ENCODE measurements at places on chromosomes 5 and 9.

- no peak for DNase-seq
Observed at GRCh38 chr9:29150606-29151005, 1577.3 kb upstream of the C9orf72 start.

- no peak for DNase-seq
Observed at GRCh38 chr9:100134731-100135130, 35.7 kb downstream of the INVS start.

DNA sequence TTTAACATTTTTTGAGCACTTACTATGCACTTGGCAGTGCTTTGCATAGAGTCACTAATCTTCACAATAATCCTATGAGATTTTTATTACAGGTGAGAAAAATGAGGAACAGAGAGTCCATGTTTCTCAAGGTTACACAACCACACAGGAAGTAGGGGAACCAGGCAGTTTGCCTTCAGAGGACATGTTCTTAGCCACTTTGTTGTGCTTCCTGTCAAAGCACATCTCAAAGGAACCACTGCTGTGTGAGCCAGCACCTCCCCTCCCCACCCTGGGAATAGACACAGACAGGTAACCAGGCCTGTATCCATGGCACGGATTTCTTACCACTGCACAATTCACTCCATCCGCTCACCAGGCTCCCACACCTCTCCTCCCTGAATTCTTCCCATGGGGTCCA is 6.3 kb upstream of the DNAJB5 start:
- DNase-seq = no peak

GRCh38 chr9:126565336-126566128 is 48.2 kb upstream of the LMX1B start:
- DNase-seq = no peak

GRCh38 chr9:134643222-134643671 is 1.6 kb downstream of the COL5A1 start:
- DNase-seq = no peak

DNA sequence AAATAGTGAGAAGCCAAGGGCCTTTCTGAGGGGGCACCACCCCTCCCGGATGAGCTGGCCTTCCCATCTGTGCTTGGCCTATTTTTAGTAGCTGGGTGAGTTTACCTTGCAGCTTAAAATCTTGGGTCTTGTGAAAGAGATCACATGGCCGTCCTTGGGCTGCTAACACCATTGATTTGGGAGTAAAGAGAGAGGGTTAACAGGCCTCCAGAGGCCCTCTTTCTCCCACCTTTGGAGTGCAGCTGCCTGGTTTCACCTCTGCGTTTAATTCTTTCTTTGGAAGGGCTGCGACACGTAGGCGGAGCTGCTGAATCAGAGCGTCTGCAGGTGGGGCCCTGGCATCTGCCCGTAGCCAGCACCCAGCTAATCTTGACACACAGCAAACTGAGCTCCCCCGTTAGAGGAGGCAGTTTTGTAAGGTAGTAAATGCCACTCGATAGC is 12.8 kb downstream of the OLFM1 start:
- DNase-seq = no peak

- no peak for DNase-seq
Observed at GRCh38 chr5:129405222-129405621, 54.9 kb upstream of the ADAMTS19 start.

- no peak for DNase-seq
Observed at GRCh38 chr5:97134634-97135033, 7.8 kb downstream of the LIX1 start.

DNA sequence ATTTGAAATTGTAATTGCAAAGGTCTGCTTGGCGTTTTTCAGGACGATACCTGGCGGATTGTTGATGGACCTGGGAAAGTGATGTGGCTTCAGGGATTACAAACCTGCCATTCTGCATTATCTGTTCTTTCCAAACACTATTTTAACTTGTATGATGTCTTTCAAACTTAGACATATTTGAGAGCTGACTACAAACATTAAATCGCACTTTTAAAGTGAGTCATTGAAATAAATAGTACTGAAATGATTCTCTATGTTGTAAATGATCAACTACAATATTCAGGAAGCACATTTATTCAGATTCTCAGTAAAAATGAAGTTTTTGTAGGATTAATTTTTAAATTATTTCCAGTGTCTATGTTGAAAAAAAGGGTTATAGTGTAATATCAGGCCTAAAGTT is 32.3 kb upstream of the TMEM171 start:
- DNase-seq = no peak

DNA sequence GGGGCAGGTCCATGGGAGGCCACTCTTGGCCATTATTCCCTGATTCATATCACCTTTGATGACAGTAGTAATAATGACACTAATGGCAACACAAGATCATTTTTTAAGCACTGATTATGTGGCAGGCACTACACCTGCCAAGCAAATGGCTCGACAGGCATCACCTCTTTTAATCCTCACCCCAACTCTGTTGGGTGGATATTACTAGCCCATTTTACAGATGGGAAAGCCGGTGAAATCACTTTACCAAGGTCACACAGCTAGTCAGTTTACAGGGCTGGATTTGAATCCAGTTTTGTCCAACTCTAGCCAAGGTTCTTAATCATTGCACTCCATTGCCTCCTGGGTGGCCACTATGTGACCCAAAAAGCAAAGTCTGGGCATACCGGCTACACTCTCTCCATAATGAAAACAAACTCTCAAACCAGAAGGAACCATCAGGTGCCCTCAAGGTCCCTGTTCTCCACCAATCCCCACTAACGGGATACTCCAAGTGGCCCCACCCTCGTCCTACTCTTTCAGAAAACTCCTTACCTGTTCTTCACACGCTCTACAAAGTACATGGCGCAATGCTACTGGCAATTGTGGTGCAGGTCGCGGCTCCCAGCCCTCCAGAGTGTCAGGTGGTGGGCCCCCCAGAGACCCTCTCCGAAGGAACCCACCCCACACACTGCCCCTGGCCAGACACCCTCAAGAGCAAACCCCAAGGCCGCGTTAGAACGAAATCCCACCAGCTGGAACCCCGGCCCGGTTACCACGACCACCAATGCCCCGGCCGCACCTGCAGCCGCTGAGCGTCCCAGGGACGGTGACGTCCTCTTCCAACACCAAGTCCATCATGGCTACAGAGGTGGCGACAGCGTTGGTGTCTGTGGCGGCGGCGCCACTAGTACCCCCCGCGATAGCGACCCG is 572 bp downstream of the CDK5RAP2 start:
- DNase-seq = peak; percentile 10

DNA sequence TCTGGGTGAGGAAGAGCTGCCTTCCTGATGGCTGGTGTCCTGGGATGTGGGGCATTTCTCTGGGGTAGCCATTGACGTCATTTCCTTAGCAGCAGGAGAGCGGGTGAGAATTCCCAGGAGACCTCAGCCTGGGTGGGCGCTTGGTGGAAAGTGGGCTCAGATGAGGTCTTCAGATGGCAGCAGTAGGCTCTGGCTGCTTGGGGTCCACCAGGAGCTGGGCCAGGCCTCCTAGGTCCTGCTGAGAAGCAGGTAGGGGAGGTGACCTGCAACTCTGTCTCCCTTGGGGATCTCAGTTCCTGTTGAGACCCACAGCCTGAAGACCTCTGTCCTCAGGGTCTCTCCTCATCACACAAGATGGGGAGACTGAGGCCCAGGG is 31.5 kb downstream of the FAM163B start:
- DNase-seq = no peak

GRCh38 chr5:76325876-76326491 is 77.1 kb upstream of the IQGAP2 start:
- DNase-seq = no peak

DNA sequence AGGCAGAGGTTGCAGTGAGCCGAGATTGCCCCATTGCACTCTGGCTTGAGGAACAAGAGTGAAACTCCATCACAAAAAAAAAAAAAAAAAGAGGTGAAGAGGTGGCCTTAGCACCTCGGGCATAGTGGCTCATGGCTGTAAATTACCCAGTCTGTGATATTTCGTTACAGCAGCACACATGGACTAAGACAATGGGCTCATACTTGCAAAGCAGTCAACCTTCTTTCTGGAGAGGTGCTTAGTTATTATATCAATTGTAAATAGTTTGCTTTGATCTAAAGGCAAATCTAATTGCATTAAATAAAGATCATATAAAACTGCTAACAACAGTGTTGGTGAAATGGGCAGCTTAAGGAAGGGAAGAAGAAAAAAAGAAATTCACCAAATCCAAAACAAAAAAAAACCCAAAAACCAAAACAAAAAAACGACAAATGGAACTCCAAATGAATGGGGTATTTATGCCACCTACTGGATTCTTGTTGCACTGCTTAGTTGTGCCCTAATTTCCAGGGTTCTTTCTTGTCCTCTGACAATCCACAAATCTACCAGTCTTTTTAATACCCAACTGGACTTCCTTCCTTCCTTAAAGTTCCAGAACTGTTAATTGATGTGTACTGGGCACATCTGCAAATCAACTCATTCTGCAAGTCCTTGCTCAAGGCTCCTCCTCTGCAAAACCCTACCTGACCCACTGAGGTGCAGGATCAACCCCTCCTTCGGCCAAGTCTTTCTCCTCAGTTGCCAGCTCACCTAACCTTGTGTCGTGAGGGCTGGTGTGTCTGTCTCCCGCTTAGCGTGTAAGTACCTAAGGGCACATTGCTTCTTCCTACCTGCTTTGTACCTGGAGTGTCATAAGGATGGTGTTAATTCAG is 35.0 kb upstream of the DMRT1 start:
- DNase-seq = peak; percentile 69

DNA sequence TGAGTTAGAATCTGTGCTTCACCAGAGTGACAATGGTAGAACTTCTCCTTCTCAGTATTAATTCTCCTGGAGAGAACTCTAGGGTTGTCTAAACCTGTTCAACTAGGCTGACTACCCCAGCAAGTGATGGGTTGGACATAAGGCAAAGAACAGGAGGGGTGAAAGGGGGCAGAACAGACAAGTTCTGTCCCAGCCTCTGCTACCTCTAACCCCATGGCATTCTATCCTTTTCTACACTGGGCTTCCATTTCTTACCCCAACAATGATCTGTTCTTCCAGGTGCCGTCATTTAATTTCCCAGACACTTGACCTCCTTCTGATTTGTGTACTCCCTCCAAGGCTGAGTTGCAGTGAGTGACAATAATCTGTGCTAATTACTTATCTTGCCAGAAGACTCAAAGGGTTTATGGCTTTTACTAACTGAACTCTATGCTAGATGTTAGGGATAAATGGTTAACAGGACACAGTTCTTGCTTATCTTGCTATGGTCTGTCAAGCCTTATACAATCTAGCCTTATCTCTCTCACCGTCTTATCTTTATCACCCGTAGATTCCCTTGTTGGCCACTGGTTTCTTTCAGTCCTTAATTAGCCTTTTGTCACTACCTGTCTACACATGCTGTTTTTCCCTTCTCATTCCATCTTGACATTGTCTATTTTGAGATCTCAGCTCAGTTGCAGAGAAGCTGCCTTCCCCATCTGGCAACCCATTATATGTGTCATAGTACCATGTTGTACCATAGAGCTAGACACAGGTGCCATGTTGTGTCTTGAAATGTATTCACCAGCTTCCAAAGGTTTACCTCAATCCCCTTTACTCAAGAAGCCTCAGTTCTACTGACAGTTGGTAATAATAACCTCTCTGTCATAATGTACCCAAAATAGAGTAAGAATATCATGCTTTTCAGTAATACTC is 10.0 kb upstream of the MATR3 start:
- no peak for DNase-seq

DNA sequence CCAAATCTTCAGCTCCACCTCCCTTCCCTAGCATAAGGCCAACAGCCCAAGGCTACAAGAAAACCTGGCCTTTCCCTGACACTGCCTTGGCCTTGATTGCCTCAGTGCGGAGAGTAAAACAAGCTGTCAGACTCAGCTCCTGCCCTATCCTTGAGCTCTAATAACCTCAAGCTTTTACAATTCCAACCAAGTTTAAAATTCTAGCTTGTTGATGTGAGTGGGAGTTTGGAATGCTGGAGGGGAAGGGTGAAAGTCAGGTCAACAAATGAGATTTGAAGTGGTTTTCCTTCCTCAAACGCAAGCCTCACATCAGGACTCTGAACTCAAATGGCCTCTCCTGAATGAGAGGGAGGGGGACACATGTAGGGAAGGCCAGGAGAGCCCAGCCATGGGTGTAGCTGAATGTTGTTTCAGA is 197.0 kb upstream of the VLDLR start:
- no peak for DNase-seq

GRCh38 chr9:91746357-91746756 is 203.7 kb downstream of the ROR2 start:
- DNase-seq = no peak

DNA sequence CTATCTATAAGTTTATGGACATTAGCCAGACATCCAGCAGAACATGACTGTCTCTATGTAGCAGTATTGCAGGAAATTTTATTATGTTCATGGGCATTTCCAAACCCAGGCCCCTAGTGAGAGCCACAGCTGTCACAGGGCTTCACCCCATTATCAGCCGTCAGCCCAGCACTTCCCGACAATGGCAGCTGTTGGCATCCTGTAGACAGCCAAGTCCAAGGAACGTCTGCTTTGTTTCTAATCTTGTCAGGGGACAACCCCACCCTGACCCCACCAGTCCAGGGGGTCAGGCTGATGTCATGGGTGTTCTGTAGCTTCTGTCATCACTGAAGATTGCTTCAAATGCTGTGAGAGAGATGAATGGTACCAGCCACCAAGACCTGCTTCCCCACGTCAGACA is 565.3 kb upstream of the BRINP1 start:
- no peak for DNase-seq

DNA sequence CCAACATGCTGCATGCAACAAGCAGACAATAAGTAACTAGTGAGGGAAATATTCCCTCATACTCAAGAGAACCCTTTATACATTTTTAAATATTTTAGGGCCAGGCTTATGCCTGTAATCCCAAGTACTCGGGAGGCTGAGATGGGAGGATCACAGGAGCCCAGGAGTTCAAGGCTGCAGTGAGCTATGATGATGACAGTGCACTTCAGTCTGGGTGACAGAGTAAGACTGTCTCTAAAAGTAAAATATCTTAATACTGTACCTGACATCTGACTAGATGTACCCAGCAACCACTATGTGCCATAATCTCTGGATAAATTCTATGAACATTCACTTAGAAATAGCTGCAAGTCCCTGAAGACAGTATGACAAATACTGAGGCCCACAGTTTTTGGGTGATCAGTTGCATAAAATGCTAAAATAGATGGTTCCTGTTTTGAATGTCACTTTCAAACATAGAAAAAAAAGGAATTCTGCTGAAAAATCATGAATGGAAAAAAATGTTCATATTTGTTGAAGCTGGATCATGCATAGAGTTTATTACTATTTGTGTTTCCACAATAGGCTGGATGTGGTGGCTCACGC is 2.0 kb upstream of the C5orf15 start:
- no peak for DNase-seq

- DNase-seq = no peak
Observed at GRCh38 chr5:78615697-78616096, 32.9 kb downstream of the LHFPL2 start.

Data from dermis blood vessel endothelial cell (primary cell).